Prostate gland (tissue), 2 donors: ENCODE measurements at places on chromosomes 3 and 15. TPM values are rescaled to one million over a fixed set of nuclear protein-coding genes. Genes with fewer than 3 reads are reported as not detected.

DNA sequence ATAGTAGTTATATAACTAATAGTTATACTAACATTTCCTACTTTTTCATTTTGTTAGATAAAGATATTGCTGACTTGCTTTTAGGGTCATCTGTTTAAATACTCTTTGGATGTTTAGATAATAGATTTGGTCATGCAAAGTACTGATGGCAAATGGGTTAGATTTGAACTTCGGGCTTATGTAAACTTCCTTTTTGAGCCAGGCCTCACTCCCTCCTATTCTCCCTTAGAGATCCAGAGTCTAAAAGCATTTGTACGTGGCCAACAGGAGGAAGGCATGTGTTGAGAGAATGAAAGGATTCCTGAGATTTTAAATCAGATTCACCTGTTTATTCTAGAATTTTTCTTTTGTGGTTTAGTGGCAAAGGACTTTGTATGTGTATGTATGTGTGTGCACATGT lies 106.4 kb upstream of the GBE1 start:
- no peak overlapping the region for H3K4me3 ChIP-seq
- H3K36me3 ChIP-seq, result no peaks in the 10 kb centered on the region
- H3K27me3 ChIP-seq, result no peaks in the 10 kb centered on the region

GRCh38 chr3:194365526-194365925 lies 4.0 kb downstream of the LRRC15 start:
- peaks cover 8% of the 10 kb centered on the region for H3K27me3 ChIP-seq
- no peak overlapping the region for H3K27ac ChIP-seq
- DNase-seq, result no peak
- no peaks in the 10 kb centered on the region for H3K36me3 ChIP-seq
- H3K4me3 ChIP-seq, result no peak overlapping the region

GRCh38 chr15:77974416-77975331 lies 102.8 kb downstream of the TBC1D2B start:
- no peaks in the 10 kb centered on the region for H3K4me1 ChIP-seq
- DNase-seq, result no peak

DNA sequence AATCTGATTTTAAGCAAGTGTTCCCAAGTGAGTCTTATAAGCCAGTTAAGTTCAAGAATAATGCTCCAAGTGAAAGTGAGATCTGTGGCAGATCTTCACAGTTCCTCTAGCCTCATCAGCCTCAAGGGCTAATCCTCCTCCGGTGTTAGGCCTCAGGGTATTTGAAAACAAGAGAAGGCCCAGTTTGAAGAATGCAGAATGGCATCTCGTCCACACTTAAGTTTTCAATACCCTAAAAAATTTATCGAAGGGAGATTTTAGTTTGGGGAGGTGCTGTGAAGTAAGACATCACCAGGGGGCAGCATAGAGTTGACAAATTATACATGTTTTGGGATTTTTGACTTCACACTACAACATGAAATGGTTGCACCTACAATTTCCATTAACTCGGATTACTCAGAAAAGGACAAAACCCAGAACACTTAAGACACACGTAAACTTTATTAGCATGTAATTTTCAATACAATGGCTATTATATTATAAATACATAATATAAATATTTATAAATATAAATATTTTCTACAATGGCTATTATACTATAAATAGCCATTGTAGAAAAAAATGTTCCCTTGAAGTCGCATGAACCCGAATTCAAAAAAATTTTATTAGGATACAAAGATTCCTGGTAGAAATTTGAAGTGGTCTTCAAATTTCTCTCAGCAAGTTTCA lies 2.3 kb upstream of the TMEM266 start:
- no peaks in the 10 kb centered on the region for H3K4me1 ChIP-seq
- no peaks in the 10 kb centered on the region for H3K27me3 ChIP-seq
- no peak overlapping the region for H3K4me3 ChIP-seq
- H3K36me3 ChIP-seq, result no peaks in the 10 kb centered on the region

DNA sequence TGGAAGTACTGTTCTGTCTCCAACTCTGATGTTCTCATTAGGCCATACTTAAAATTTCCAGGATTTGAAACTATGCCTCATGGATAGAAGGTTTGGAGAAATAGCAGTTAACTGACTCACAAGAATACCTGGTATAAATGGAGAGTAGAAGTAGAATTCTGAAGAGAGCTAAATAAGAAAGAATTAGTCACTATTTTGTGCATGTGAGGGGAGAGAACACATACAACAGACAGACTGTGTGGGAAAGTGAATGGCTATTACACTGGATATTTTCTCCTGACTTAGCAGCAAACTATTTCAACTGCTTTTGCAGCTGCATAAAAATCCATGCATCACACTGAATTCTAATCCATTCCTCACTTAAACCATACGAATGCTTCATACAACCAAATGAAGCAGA lies 71.3 kb downstream of the C3orf70 start:
- H3K27ac ChIP-seq, result no peak overlapping the region
- H3K27me3 ChIP-seq, result no peaks in the 10 kb centered on the region
- H3K4me3 ChIP-seq, result no peak overlapping the region

DNA sequence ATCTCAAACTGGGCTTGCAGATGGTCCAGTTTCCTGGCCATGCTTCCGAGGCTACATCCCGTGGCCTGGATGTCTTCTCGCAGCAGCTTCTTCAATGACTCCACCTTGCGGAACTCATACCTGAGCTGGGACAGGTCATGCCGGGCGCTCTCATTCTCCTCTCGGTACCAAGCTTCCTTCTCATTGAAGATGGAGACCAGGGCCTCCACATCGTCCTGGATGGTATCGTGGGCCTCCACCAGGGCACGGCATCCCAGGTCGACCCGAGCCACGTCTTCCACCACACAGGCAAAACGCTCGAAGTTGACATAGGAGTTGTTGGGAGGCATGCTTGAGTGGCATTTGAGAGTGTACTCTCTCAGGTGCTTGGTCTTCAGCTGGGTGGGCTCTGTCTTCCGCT lies 89.2 kb upstream of the HERC1 start:
- DNase-seq, result no peak
- no peaks in the 10 kb centered on the region for H3K36me3 ChIP-seq
- no peak overlapping the region for H3K27ac ChIP-seq
- no peak overlapping the region for H3K4me3 ChIP-seq
- H3K27me3 ChIP-seq, result no peaks in the 10 kb centered on the region

GRCh38 chr3:150762662-150763121 lies 277 bp downstream of the SIAH2 start:
- peak overlapping the region; percentile 74 for H3K4me3 ChIP-seq
- H3K27ac ChIP-seq, result peak overlapping the region; percentile 100
- H3K36me3 ChIP-seq, result no peaks in the 10 kb centered on the region
- DNase-seq, result no peak

GRCh38 chr3:46821553-46821952 lies 41.7 kb downstream of the MYL3 start:
- H3K27me3 ChIP-seq, result no peaks in the 10 kb centered on the region
- no peak overlapping the region for H3K4me3 ChIP-seq
- H3K27ac ChIP-seq, result no peak overlapping the region
- H3K36me3 ChIP-seq, result no peaks in the 10 kb centered on the region
- no peak for DNase-seq

DNA sequence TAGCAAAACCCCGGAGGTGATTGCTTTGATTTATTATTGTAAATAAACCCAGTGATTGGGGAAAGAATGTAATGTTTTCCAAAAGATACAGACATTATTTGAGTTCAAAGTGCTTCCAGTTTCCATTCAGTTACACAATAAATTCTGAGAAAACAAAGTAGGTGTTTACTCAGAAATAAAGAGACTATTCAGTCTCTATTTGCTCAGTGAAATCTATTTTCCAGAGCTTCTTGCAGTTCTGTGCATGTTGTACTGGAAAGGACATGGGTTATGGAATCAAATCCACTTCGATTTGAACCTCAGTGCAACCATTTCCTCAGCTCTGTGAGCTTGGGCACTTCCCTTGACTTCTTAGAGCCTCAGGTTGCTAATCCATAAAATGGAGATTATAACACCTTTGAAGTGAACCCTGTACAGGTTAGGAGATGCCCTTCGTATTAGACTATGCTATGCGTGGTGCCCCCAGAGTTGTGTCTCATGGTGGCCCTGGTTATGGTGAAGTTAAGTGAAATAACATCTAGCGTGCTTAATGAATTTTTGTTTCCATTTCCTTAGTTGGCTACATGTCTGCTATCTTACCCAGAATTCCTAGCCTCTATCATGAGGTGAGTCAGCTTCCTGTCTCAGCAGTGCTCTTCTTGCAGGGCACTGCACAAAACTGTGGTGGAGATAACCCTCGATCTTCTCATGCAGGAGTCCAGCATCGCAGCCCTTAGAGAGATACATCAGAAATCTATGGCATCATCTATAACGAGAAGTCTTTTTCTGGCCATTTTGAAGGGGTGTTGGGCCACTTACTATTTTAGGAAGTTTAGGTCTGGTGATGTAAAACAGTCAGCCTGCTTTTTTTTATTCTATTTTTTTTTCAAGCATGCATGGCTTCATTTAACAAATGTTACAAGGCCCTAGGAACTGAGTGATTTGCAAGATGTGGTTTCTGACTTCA lies 97.7 kb downstream of the RPL39L start:
- peak overlapping the region; percentile 78 for H3K27ac ChIP-seq
- no peaks in the 10 kb centered on the region for H3K27me3 ChIP-seq
- DNase-seq, result no peak
- H3K4me1 ChIP-seq, result peaks cover 9% of the 10 kb centered on the region
- H3K4me3 ChIP-seq, result no peak overlapping the region

- H3K4me3 ChIP-seq, result no peak overlapping the region
- H3K4me1 ChIP-seq, result no peaks in the 10 kb centered on the region
- H3K36me3 ChIP-seq, result no peaks in the 10 kb centered on the region
- no peaks in the 10 kb centered on the region for H3K27me3 ChIP-seq
Observed at GRCh38 chr15:25773248-25773647, 89.9 kb downstream of the ATP10A start.

- H3K4me1 ChIP-seq, result no peaks in the 10 kb centered on the region
- H3K4me3 ChIP-seq, result no peak overlapping the region
- no peaks in the 10 kb centered on the region for H3K36me3 ChIP-seq
- no peak for DNase-seq
- H3K27me3 ChIP-seq, result no peaks in the 10 kb centered on the region
- H3K27ac ChIP-seq, result no peak overlapping the region
Observed at GRCh38 chr3:127760361-127760760, 62.0 kb downstream of the MGLL start.

DNA sequence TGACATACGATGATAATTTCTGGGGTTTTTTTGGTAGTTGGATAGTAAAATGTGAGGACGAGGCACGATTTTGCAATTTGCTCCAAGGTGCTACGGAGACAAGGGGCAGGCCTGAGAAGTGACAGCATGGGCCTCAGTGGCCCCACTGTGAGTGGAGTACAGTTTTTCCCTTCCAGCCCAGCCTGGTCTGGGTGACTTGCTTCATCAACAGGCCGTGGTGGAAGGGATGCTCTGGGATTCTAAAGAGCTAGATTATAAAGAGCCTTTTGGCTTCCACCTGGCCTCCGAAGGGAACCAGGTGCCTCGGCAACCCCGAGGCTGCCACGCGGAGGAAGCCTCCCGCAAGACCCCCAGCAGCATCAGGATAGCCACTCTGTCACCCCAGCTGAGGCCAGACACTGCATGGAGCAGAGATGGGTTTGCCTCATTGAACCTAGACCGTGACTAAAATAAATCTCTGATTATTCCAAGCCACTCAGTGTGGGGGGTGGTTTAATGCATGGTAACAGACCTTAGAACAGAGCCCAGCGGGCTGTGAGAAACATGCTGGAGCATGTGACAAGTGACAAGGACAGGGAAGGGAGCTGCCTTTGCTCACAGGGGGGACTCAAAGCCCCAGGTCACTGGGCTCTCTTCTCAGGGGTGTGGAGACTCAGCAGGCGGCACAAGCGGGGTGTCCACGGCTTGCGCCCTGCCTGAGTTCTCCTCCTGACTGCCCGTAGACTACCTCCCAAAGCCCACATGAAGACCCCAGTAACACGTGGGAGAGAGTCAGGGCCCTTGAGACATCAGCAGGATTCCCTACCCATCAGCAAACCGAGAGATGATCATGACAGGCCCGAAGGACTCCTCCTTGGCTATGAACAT lies 22.6 kb upstream of the SLC41A3 start:
- DNase-seq, result no peak
- H3K4me1 ChIP-seq, result no peaks in the 10 kb centered on the region
- no peaks in the 10 kb centered on the region for H3K27me3 ChIP-seq

DNA sequence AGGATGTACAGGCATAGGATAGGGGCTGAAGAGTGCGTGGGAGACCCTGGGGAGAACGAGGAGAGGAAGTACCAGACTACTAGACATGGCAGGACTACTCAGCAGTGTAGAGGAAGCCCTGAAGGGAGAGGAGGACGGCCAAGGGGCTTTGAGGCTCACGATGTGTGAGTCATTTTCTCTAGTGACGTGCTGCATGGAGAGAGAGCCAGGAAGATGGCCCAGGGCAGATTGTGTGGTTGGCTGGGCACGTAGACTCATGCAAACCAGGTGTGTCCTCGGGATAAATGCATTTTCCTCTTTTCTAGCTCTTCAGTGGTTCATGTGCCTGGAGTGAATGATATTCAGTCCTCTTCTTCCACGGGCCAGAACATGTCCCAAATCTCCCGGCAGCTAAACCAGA lies 115.0 kb upstream of the ABHD17C start:
- H3K36me3 ChIP-seq, result no peaks in the 10 kb centered on the region
- H3K27ac ChIP-seq, result no peak overlapping the region
- peak; percentile 39 for DNase-seq
- no peaks in the 10 kb centered on the region for H3K4me1 ChIP-seq
- H3K27me3 ChIP-seq, result no peaks in the 10 kb centered on the region
- H3K4me3 ChIP-seq, result no peak overlapping the region

DNA sequence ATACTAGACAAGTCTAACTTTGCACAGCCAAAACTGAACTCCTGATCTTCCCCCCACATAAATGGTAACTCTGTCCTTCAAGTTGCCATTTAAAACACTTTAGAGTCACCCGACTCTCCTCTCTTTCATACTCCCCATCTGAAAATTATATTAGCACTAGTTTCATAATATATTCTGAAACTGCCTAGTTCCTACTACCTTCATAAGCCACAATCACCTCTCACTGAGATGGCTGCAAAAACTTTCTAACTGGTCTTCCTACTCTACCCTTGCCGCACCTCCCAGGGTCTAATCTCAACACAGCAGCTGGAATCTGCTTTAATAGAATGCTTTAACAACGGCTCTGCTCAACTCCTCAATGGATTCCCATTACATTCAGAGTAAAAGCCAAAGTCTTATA lies 55.0 kb downstream of the GLB1 start:
- no peaks in the 10 kb centered on the region for H3K27me3 ChIP-seq
- H3K27ac ChIP-seq, result no peak overlapping the region
- DNase-seq, result no peak

GRCh38 chr3:66485291-66485968 lies 15.4 kb downstream of the LRIG1 start:
- H3K4me1 ChIP-seq, result peaks cover 28% of the 10 kb centered on the region
- no peaks in the 10 kb centered on the region for H3K27me3 ChIP-seq
- no peaks in the 10 kb centered on the region for H3K36me3 ChIP-seq
- DNase-seq, result no peak
- no peak overlapping the region for H3K4me3 ChIP-seq

The EFCAB12 gene
- 13.7 TPM for total RNA-seq

The MCTP2 gene
- 46.3 TPM for total RNA-seq

The DLEC1 gene
- total RNA-seq, result 0.32 TPM

The CAMK2N2 gene
- total RNA-seq, result 0.82 TPM

The AMT gene
- 6.3 TPM for total RNA-seq

The FXR1 gene
- total RNA-seq, result 114 TPM

The ZXDC gene
- total RNA-seq, result 47.7 TPM

The GP5 gene
- total RNA-seq, result not detected

The MYZAP gene
- total RNA-seq, result 14.9 TPM

The SLC9C1 gene
- not detected for total RNA-seq
